Activated CD4-positive, alpha-beta T cell treated with anti-CD3 and anti-CD28 coated beads for 4 hours (primary cell): ENCODE measurements at places on chromosomes 2 and 18.

GRCh38 chr2:135219226-135219625, 167.1 kb downstream of the RAB3GAP1 start:
- DNase-seq = no peak

DNA sequence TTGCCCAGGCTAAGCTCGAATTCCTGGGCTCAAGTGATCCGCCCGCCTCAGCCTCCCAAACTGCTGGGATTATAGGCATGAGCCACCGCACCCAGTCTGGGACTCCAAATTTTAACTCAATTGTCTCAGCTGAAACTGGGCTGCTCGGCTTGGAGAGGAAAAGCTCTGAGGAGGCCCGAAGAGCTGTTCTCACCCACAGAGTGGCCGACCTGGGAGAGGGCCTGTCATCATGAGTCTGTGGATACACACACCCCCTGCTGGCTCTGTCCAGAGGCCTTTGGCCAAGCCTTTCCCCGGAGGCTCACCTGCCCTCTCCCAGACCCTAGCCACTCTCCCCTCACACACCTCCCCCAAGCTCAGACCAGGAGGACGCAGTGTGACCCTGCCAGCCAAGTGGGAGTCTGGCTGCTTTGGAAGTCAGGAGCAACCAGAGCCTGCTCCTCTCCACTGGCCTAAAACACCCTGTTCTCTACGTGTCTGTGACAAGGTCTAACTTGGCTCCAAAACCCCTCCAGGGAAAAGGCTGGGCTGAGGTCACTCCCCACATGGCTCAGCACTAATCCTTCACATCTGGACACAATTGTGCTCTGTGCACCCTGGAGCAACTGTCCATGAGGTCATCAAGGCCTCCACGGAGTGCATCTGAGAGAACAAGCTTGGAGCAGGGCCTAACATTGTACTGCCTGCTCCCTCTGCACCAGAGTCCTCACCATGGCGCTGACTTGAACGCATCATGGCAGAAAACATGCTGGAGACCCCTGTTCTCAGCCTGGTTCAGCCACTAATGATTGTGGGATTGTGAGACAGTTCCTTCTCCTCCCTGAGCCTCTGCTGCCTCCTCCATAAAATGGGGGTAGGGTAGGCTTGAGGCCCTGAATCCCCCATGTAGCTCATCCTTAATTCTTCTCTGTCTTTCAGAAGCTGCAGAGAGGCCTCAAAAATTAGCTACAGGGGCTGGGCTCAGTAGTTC, 49.9 kb upstream of the RAB6C start:
- no peak for DNase-seq

DNA sequence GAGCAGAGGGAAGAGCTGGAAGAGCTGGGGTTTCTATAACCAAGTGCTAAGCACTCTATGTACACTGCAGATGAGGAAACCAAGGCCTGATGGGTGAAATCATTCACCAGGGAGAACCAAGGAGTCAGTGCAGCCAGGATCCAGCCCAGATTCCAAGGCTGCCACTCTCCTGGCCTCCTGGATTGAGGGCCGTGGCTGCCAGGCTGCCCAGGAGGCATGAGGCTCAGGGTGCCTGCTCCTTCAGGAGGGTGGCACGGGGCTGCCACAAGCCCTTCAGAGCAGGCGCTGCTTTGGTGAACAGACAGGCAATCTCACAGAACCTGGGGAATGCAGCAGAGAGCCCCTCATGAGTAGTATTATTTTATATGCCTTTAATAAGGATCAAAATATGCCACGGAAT, 293.7 kb upstream of the HDAC4 start:
- DNase-seq = no peak

- no peak for DNase-seq
Observed at GRCh38 chr2:5877360-5877759, 185.2 kb downstream of the SOX11 start.

DNA sequence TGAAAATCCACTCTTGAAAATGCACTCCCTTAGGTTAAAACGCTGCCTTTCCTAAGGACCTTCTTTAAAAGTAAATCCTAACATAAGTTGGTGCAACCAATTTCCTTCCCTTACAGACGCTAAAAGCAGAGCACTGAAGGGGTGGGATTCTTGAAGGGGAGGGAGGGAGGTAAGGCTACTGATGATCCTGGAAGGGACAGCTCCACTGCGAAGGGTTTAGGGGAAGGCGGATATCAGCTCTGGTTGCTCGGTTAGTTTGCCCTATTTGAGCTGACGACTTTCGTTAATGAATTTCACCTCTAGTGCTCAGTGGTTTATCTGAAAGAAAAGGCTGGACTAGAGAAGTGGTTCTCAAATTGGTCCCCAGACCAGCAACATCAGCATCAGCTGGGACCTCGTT, 49.7 kb upstream of the SIGLEC15 start:
- no peak for DNase-seq

DNA sequence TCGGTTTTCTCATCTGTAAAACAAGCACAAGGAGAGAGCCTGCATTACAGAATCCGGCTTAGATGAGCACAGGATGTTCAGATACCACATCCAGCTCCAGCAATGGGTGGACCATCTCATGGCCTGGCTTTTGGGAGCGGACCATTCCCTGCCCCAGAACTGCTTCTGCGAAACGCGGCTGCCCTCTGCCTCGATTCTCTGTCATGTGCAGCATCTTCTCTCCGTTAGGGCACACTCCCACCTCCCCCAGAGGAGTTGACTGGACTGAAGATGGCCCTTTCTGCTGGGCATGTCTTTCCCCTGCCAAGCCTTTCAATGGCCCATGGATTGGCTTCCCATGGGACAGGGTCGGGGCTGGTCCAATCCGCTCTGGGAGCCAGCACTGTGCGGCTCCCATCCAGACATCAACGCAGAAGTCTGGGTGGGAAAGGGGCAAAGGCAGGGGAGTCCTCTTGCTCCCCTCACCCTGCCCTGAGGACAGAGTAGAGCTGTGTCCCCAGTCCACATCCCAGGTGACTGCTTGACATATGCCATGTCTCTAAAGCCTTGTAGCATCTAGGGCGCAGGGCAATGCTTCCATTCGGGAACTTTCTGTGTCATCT, 14.3 kb upstream of the FAHD2A start:
- DNase-seq = no peak

GRCh38 chr18:58527952-58528287, 101.0 kb downstream of the ALPK2 start:
- no peak for DNase-seq

DNA sequence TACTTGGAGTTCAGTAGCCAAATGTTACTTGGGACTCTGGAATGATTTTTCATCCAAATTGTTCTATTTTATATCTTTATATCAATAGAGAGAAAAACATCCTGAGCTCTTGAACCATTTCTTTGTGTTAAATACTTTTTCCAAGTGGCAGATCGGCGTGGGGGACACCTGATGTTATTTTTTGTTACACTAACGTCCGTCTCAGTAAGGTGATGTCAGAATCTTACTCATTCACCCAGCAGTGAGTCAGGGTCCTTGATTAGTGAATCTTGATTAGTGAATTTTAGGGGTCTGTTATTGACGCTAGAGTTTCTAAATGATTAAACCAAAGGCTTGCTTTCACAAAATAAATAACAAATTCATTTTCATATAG, 1.7 kb downstream of the MIB1 start:
- DNase-seq = no peak

DNA sequence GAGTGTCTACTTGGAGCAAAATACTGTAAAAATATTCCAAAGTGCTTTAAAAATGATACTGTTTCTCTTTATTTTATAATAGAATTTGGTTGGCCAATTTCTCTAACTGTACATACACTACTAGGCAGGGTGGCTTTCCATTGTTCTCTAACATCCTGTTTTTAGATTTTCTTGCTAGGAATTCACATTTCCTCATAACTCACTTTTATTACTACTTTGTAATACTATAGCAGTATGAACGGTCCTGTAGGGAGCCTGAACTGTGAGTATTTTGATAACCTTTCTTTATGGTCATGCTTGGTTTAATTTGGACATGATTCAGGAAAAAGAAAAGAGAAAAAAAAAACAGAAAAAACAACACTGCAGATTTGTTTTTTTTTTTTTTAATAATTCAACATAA, 37.8 kb downstream of the GCG start:
- no peak for DNase-seq

- DNase-seq = no peak
Observed at GRCh38 chr18:25561918-25562317, 210.0 kb upstream of the ZNF521 start.

DNA sequence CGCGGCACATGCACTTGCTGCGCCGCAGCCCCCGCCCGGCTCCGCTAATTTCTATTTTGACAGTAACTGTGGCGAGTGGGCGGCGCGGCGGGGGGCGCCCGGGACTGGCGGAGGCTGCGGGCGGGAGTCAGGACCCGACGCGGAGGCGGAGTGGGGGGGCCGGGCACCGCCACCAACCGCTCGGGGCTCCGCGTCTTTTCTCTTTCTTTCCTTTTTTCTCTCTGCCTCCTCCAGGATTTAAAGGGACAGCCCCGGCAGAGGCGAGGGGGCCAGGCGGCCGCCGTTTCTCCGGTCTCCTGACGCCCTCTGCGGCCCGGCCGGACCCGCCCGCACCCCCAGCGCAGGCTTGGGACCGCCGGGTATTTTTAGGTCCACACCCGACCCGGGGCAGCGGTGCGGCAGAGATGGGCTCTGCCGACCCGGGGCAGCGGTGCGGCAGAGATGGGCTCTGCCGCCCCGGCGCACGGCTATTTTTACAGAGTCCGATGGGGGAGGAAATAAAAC, 460 bp upstream of the ZBTB7C start:
- peak; percentile 12 for DNase-seq

- no peak for DNase-seq
Observed at GRCh38 chr2:191696001-191696400, 18.1 kb downstream of the NABP1 start.

- no peak for DNase-seq
Observed at GRCh38 chr2:55107436-55107835, 57.2 kb upstream of the RTN4 start.

DNA sequence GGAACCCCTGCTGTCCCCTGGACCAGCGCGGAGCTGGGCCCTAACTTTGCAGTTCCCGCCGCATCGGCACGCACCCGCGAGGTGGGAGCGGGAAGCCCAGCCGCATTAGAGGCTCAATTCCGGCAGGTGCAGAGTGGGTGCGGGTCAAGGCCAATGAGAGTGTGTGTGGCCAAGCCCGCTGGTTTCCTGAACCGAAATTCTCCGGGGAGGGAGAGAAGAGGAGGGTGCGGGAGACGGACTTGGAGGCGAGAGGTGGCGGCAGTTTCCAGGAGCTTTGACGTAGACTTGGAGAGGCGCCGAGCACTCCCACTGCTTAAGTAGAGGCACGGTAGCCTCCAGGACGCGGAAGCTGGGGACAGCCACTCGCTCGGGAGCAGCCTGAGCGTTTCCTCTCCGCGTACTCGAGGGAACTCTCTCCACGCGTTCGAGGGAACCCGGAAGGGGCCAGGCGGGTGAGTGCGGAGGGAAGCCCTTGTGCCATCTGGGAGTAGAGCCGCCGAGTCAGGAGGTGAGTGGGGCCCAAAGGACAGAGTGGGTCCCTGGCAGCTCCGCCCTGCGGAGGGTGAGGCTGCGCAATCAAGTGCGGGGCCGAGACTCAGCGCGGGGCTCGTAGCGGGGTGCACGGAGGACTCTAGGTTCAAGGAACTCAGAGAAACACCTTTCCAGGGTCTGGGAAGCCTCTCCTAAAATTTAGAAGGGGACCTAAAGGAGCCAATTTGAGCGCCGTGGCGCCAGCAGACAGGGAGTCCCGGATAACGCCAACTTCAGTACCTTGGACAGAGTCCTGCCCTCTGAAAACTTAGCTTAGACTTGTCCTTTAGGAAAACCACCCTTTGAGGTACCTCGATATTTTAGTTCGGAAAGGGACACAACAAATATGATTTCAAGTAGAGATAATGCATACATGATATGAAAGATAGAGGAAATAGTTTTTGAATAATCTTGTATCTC, at the start of gene FAM237A:
Gene FAM237A, plus strand, starts transcription at position 413 of the 951 bp plus-strand sequence. CDS start 1,750 bp downstream, outside the sequence.
- no peak for DNase-seq

- peak; percentile 37 for DNase-seq
Observed at GRCh38 chr2:201860636-201861066, 54.3 kb downstream of the CDK15 start.

DNA sequence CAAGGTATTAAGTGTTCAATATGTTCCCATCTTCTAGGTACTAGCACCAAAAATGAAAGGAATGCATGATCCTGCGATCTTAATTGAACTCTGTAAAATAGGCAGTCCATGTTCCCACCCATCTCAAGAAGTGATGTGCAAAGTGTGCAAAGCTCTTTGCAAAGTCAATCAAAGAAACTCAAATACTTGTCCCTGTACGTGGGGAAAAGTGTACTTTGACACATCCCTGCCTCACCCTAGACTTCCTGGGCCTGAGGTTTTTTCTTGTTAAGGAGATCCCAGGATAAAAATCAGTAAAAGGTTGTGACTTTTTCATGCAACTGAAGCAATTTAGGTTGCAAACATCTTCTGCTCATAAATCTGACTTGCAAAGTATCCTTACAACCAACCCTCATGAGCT, 25.3 kb downstream of the HNRNPA3 start:
- DNase-seq = no peak

DNA sequence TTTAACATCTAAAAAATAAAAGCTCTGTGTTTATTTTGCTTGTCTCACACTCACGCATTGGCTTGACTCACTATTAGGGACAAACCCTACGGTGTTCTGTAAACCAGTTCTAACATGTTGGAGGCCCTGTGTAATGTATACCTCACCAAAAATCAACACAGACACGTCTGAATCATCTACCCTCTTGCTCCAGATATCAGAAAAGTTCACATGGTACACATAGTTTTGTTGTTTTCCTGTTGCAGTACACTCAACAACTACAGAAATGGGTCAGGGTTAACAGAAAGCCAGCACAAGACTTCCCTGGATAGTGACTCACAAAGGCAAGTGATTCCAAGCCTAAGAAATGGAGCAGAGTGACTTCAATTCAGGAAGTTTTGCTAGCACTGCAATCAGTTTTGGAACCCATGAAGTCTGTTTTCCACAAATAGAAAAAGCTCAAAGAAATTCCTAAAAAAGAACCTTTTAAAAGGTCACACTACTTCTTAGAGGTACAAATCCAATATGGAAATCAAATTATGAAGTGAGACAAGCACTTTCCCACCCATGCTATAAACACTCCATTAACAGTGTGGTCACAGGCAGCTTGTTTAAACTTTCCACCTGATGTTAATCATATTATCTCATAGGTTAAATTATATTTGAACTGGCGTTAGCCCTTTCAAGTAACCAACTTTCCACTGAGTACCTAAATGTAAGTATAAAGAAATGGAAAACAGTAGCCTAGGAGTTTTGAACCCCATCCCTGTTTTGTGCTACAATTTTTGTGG, 87.4 kb downstream of the GAREM1 start:
- no peak for DNase-seq

- no peak for DNase-seq
Observed at GRCh38 chr18:32213693-32214092, 23.9 kb downstream of the MEP1B start.
